T follicular helper cell (primary cell): ENCODE measurements at places on chromosomes 4 and X.
A peak's percentile ranks its signal among the peaks of the same experiment; 100 is the strongest.

- peak; percentile 22 for DNase-seq
Measured at GRCh38 chrX:20265221-20265725, 1.4 kb downstream of the RPS6KA3 start.

GRCh38 chr4:87299898-87300297 is 22.8 kb downstream of the HSD17B13 start:
- DNase-seq, result no peak

DNA sequence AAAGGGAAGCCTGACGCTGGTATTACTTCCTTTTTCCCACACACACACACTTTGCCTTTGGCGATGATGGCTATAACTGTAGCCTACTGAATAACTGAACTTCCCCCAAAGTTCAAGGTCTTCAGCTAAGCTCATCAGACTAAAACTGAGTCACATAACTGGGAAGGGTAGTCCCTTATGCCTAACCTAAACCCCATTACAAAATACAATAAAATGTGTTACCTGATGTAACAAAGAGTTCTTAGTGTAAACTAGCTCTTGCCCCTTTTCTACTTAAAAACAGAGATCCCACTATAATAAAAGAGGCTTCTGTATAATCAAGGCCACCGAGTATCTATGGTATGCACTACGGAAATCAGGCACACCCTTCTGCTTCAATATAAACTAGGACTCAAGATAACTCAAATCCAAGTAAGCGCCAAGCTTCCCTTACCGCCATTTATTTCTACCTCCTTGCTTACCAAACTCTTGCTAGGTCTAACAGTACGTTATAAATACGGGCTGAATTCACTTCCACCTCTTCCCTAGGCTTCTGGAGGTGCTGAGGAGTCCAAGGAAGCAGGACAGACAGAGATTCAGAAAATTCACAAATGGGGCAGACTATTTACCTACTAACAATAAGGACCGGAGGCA is 2.4 kb downstream of the OTUD4 start:
- no peak for DNase-seq

DNA sequence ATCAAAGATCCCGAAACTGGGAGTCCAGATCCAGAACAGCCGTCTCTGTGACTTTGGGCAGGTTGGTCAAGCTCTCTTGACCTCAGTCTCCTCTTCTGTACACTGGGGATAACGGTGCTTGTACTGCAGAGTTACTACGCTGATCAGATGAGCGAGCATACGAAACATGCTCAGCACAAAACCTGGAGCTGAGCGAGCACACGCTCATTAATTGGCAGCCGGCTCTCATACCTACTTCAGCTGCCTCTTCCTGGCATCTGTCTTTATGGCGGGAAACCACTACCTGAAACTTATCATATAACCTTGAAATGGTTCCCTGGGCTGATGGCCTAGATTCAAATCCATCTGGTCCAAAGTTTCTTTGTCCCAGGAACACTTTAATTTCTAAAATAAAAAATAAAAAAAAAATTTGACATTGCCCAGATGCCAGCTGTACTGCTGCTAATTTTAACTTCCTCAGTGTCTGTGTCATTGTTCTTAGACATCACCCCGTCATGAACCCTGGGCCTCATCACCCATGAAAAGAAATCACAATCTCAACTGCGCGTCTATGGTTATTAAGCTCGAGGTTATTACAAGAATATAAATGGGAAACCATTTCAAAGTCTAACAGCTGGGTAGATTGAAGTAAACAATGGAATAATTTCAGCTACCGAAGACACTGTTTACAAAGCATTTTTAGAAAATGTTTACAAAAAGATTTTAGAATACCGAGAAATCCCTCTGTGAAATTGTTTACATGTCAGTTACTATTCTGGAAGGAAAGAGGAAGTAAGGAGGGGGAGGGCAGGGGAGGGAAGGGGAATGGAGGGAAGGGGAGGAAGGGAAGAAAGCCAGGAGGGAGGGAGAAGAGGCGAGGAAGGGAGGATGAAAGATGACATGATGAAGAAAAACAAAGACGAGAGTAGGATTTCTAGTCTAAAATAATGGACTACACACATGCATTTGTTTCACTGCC is 49.0 kb downstream of the CRMP1 start:
- DNase-seq, result no peak

- no peak for DNase-seq
Measured at GRCh38 chrX:19063030-19063429, 59.2 kb downstream of the ADGRG2 start.

DNA sequence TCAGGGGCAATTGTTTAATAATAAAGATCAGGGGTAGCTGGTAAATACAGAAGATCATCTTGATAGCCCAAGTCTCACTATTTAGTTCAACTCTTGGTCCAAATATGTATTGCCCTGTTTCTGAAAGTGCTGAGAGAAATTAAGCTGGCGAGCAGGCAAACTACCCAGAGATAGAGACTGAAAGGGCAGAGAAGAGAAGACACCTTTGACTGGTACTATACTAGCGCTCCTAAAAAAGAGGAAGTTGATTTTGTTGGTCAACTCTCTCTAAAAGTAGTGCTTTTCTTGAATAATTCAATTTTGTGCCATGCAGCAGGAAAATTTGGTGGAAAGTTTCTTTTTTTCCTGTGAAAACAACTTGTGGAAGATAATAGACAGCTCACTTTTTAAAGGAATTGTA is 64.0 kb downstream of the IGSF1 start:
- DNase-seq, result no peak

DNA sequence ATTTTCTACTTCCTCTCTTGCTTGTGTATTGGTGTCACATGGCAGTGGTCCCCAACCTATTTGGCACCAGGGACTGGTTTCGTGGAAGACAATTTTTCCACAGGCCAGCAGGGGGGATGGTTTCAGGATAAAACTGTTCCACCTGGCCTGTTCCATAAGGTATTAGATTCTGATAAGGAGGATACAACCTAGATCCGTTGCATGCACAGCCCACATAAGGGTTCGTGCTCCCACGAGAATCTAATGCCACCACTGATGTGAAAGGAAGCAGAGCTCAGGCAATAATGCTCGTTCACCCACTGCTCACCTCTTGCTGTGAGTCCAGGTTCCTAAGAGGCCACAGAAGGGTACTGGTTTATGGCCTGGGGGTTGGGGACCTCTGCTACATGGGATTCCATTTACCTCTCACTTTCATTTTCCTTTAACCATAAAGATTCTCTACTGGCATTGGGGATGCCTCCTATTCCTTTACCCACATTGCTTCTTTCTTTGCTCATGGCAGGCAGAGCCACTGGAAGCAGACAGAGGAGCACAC is 38.1 kb downstream of the SEC31A start:
- DNase-seq, result no peak

DNA sequence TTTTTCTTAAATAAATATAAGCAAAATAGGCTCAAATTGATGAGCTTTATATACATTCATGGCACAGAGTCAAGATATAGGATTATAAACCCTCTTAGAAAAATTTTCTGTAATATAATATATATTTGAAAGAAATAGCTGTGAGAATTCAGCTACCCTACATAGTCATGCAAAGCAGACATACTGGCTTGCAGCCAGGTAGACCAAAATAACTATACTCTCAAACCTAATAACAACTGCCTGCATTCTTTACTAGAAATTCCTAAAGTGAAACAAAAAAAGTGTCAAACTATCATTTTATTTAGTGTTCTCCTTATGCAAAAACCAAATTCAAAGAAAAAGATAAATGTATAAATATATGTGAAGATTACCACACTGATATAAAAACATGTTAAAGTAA is 1390.2 kb downstream of the C4orf33 start:
- DNase-seq, result no peak

GRCh38 chr4:22514481-22514880 is 1.4 kb downstream of the ADGRA3 start:
- DNase-seq, result no peak

GRCh38 chr4:52106660-52107059 is 55.6 kb downstream of the SPATA18 start:
- DNase-seq, result no peak
